ENCODE measurements at places on chromosomes 16 and 17.

DNA sequence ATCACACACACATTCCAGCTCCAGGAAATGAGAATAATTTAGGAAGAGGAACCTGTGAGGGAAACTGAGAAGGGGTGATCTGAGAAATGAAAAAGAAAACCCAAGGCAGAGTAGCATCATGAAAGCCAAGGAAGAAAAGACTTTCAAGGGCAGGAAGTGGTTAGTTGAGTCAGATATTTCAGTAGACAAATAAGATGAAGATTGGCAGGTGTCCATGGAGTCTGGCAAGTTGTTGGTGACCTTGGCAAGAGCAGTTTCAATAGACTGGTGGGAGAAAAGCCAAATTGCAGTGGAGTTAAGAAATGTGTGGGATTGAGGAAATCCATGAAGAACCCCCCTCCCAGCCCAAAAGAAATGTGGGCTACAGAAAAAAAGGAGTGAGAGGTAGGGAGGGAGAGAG, 10.7 kb downstream of the GNAO1 start:
- DNase-seq: no peak

- DNase-seq: no peak
These were observed 376.5 kb upstream of the CDH5 start for GRCh38 chr16:65989861-65990604.

DNA sequence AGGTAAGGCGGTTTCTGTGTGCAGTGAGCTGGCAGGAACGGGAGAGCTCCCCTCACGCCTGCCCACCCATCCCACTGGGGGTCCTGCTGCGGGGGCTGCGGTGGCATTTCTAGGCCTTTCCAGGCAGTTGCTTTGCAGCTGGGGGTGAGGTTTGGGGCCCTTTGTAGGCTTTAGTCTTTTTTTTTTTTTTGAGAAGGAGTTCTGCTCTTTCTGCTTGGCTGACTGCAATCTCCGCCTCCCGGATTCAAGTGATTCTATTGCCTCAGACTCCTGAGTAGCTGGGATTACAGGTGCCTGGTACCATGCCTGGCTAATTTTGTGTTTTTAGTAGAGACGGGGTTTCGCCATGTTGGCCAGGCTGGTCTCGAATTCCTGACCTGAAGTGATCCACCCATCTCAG, 11.1 kb downstream of the TSC2 start:
- no peak for DNase-seq

DNA sequence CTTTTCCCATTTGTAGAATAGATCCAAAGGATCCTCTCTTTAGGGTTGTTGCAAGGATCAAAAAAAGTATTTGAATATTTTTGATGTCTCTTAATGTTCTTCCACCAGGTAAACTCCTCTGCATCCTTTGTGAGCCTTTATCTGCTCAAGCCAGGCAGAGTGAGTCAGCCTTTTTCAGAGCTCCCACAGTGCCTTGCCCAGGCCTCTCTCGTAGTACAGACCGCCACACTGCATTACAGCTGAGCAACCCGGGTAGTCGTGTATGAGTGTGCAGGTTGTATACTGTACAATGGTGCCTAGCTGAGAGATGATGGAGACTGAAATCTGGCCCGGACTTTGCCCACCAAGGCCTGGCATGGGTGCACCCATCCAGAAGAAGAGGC, 20.9 kb downstream of the RHBDL3 start:
- DNase-seq: no peak

- DNase-seq: no peak
These were observed 247.9 kb downstream of the CDH13 start for GRCh38 chr16:82874672-82875071.

DNA sequence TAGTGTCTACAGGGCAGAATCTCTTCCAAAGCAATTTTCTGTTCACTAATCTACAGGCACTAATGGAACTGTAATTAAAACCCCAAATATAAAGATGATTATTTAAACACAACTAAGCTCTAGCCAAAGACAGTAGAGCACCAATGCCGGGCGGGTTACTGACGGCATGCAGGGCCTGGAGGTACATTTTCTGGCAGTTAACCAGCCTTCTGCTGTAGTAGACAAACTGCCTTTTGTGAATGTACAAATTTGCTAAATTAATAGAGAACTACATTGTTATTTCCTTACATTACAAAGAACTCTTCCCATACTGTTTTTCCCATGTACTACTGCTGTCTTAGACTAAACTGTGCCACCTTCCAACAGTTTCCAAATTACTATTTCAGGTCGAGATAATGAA, 107.8 kb downstream of the TRIM37 start:
- no peak for DNase-seq

DNA sequence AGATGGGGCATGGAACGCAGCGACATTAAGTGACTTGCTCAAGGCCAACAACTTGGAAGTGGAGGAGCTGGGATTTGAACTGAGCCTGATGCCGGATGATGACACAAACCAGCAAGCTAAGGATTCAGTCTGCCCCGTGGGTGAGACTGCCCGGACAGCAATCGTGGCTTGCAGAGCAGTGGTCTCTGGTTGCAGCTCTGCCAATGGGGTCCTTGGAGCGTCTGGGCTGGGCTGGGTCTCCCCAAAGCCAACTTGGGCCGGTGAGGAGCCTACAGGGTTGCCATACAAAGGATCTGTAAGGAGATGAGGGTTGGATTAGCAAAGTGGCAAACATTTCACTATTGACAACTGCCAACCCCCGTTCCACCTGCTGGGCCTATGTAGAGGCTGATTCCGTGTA, 2.6 kb upstream of the CRISPLD2 start:
- no peak for DNase-seq

- peak; percentile 39 for DNase-seq
These were observed 27.8 kb upstream of the GHDC start for GRCh38 chr17:42221886-42222745.

GRCh38 chr17:4599505-4600281, 15.4 kb downstream of the SMTNL2 start:
- DNase-seq: no peak

GRCh38 chr16:72018470-72018869, 9.9 kb downstream of the DHODH start:
- DNase-seq: no peak

- no peak for DNase-seq
These were observed 101.9 kb downstream of the SDK2 start for GRCh38 chr17:73542323-73542722.

GRCh38 chr16:54750249-54750648, 180.4 kb upstream of the IRX5 start:
- no peak for DNase-seq

DNA sequence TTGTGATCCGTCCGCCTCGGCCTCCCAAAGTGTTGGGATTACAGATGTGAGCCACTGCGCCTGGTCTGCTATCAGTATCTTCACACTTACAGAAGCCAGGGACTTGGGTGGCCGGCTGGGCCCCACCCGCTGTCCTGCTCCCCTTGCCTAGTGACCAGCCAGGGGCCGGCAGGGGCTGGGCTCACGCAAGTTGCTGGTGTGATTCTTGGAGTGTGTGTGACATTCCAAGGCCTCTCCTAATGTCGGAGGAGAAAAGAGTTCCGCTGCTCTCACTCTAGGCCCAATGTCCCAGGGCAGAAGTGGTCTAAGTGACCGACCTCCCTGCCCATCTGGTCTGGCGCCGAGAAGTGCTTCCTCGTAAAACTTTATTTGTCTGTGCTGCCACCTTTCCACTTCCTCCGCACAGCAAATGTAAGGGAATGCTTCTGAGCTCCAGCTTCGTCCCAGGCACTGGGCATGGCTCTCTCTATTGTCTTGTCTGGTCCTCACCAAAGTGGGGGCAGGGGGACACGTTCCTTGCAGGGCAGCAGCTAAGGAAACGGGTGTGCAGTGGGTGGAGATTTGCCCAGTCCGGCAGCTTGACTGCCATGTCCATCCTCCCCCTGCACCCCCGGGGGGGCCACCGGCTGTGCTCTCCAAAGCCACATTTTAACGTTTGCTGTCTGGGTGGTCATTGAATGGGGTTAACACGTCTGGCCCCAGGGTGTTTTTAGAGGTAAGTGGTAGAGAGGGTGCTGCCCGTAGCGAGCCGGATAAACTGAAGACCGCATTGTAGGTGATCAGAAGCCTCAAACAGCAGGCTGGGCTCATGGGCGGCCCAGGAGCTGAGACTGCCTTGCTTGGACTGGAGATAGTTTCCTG, 7.8 kb upstream of the GSE1 start:
- no peak for DNase-seq

DNA sequence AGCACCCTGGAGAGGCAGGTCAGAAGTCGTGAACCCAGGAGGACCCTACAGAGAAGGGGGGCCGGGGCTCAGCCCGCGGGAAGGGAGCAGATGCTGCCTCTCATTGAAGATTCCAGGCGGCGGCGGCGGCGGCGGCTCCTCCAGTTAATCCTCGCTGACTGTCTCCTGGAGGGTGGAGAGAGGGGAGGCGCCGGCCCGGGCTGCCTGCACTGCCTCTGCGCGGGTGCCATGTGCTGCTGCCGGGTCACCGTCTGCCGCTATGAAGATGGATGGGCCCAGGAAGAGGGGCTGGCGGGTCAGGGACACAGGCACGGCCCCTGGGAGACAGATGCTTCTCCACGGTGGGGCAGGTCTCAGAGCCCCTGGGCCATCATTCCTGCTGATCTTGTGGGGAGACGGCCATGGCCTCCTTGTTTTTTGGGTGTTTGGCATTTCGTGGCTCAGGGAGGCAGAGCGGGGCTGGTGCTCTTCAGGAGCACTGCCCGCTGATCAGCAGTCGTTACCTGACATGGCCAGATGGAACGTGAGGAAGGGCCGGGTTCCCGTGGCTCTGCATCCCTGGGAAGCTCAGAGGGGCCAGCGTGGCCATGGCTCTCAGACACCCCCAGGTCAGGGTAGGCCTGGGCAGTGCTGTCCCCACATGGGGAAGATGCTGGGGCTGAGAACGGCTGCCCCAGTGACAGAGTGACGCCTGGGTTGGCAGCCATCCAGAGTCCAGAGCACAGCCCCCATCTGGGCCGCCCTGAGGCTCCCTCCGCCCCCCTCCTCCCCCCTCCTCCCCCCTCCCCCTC, 36.1 kb downstream of the GINS2 start:
- DNase-seq: no peak

- peak; percentile 16 for DNase-seq
These were observed 28.0 kb upstream of the MAF start for GRCh38 chr16:79628501-79628975.

DNA sequence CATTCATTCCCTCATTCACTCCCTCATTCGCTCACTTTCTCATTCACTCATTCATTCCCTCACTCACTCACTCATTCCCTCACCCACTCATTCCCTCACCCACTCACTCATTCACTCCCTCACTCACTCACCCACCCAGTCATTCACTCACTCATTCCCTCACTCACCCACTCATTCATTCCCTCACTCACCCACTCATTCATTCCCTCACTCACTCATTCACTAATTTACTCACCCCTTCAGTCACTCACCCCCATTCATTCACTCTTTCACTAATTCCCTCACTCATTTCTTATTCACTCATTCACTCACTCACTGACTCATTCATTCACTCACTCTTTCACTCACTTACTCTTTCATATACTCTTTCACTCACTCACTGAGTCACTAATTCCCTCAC, 303.1 kb downstream of the C16orf95 start:
- no peak for DNase-seq

GRCh38 chr17:1588821-1589585, 26.4 kb upstream of the PITPNA start:
- no peak for DNase-seq

- DNase-seq: no peak
These were observed 67.8 kb downstream of the CCDC182 start for GRCh38 chr17:57677301-57677700.

GRCh38 chr17:12395733-12396354, 269.8 kb upstream of the MYOCD start:
- DNase-seq: no peak

DNA sequence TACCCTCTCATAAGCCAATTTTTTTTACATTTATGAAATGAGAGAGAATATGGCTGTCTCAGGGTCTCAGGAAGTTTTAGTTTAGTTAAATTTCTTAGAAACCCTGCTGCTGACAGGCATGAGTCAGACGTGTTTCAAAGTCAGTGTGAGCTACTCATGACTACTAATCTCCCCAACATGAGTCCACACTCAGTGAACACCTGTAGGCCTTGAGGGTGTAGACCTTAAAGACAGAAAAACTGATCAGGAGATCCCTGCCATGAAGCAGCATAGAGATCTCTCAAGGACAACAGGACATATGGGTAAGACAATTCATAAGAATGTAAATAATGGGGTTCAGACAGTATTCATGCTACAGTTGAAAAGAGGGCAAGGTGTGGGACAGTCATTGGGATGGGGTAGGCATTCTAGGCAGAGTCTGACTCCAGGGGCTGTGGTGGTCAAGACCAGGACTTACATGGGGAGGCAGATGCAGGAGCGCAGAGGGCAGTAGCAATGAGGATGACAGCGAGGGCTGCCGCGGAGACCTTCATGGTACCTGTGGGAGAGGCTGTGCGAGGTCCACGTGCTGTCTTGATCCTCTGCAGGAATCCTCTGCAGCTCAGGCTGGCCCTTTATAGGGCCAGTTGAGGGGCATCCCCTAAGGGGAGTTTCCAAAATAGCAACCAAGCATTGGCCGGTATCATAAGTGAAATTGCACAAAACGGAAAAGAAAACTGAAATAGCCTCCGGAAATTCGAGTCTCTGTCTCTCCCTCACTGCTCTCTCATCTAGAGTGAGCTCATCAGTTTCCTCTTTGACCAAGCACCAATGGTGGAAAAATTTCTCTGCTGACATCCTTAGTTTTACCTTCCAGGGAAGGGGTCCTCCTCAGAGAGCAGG, at the start of gene CCL5:
CCL5 (minus strand) TSS at position 588 of the 882 bp plus-strand sequence.
- DNase-seq: no peak

DNA sequence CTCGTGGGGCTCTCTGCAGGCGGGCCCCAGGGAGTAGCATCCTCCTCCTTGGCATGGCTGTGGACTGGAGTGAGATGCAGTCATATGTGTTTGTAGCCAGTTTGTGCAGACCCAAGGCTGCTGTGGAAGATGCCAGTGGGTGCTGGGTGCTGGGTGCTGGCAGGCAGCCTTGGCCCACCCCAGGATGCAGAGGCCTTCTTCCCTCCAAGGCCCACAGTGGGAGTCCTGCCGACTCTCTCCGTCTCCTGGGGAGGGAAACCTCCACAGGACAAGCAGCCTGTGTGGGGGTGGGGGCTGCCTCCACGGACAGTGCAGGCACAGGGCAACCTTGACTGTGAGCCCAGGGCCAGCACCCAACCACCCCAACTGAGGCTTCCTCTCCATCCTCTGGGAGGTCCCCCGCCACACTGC, 13.8 kb upstream of the TMEM92 start:
- no peak for DNase-seq

DNA sequence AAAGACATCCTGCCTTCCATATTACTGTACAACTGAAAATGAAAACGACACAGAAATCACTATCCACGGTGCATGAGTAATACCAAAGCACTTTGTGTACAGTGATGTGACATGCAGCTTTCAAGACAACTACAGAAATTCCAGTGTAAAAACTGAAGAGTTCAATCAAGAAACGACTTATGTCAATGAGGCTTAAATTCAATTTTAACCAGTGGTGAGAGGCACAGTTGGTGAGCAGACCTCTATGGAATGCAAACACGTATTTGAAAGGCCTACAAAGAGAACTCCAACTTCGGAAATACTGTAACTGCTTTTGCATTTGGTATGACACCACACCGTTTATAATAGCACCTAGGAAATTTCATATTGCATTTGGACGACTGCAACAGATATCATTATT, 87.6 kb downstream of the USP31 start:
- DNase-seq: no peak

GRCh38 chr16:13557418-13557817, 362.5 kb upstream of the ERCC4 start:
- no peak for DNase-seq

- no peak for DNase-seq
These were observed 18.6 kb downstream of the ZDHHC7 start for GRCh38 chr16:84992717-84993075.

All from stimulated activated CD4-positive, alpha-beta T cell treated with anti-CD3 and anti-CD28 coated beads, Interleukin-15, amount 100 ng/mL, for 1 hour (primary cell).